ENCODE measurements at places on chromosomes 16 and 17. TPM values are rescaled to one million over a fixed set of nuclear protein-coding genes. Genes with fewer than 3 reads are reported as not detected.

Gene LGALS9C
- total RNA-seq: 4.0 TPM

Gene ZNF385C
- total RNA-seq: 4.0 TPM

Gene KIF2B
- total RNA-seq: not detected

Gene GPRC5C
- total RNA-seq: 48.7 TPM

Gene KLHL10
- total RNA-seq: not detected

Gene CCDC43
- 48.4 TPM for total RNA-seq

Gene VAT1L
- total RNA-seq: not detected

Gene HNF1B
- total RNA-seq: 130 TPM
